ENCODE measurements at places on chromosomes 5 and 9. TPM values are rescaled to one million over a fixed set of nuclear protein-coding genes. Genes with fewer than 3 reads are reported as not detected.

GLRA1 gene
- not detected for total RNA-seq

GNA14 gene
- 0.22 TPM for total RNA-seq

PCDHGC5 gene
- total RNA-seq = 2.6 TPM

TXNDC15 gene
- total RNA-seq = 46.3 TPM

ZBTB34 gene
- total RNA-seq = 24.0 TPM

ADGRV1 gene
- total RNA-seq = 24.6 TPM

ADAMTS2 gene
- total RNA-seq = 10.5 TPM

NKD2 gene
- total RNA-seq = 52.8 TPM

ZBTB6 gene
- 10.2 TPM for total RNA-seq

- DNase-seq = no peak
- H3K4me1 ChIP-seq = peaks cover 3% of the 10 kb centered on the region
- no peak overlapping the region for H3K4me3 ChIP-seq
- H3K27me3 ChIP-seq = no peaks in the 10 kb centered on the region
- H3K27ac ChIP-seq = no peak overlapping the region
These were observed 614.5 kb downstream of the EFNA5 start for GRCh38 chr5:107056278-107056677.

GRCh38 chr9:11340654-11341053, 727.9 kb upstream of the PTPRD start:
- no peak for DNase-seq
- no peak overlapping the region for H3K27ac ChIP-seq
- no peaks in the 10 kb centered on the region for H3K36me3 ChIP-seq

- H3K27ac ChIP-seq = no peak overlapping the region
- H3K4me1 ChIP-seq = peaks cover 14% of the 10 kb centered on the region
- peaks cover 6% of the 10 kb centered on the region for H3K36me3 ChIP-seq
- no peaks in the 10 kb centered on the region for H3K27me3 ChIP-seq
- DNase-seq = no peak
These were observed 2.0 kb downstream of the TMEFF1 start for GRCh38 chr9:100474924-100475276.

GRCh38 chr9:82923092-82923911, 139.6 kb downstream of the RASEF start:
- DNase-seq = no peak
- H3K27ac ChIP-seq = no peak overlapping the region
- no peaks in the 10 kb centered on the region for H3K27me3 ChIP-seq

GRCh38 chr9:5515261-5515650, 4.9 kb downstream of the PDCD1LG2 start:
- H3K27ac ChIP-seq = no peak overlapping the region
- H3K4me3 ChIP-seq = no peak overlapping the region
- no peaks in the 10 kb centered on the region for H3K27me3 ChIP-seq

- no peak overlapping the region for H3K4me3 ChIP-seq
- no peak for DNase-seq
- peaks cover 15% of the 10 kb centered on the region for H3K27me3 ChIP-seq
- peaks cover 3% of the 10 kb centered on the region for H3K4me1 ChIP-seq
These were observed 31.0 kb downstream of the HMHB1 start for GRCh38 chr5:143842920-143843319.

DNA sequence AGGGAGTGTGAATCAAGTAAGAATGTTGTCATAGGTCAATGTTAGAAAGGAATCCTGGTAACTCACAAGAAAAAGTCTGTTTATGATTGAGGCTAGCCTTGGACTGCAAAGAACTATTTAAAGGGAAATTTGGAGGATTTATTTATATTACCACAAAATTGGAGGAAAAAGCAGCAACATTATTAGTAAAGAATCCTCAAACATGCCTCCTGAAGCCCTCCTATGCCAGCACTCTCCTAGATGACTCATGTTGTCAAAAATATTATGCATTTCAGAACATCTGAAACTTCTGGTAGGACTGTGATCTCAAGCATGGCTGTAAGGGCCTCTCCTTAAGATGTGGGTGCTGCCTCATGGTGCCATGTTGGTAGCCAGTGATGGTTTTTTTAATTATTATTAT, 628.5 kb downstream of the CHSY3 start:
- H3K27me3 ChIP-seq = no peaks in the 10 kb centered on the region
- H3K4me3 ChIP-seq = no peak overlapping the region
- no peak overlapping the region for H3K27ac ChIP-seq
- DNase-seq = no peak
- no peaks in the 10 kb centered on the region for H3K36me3 ChIP-seq

DNA sequence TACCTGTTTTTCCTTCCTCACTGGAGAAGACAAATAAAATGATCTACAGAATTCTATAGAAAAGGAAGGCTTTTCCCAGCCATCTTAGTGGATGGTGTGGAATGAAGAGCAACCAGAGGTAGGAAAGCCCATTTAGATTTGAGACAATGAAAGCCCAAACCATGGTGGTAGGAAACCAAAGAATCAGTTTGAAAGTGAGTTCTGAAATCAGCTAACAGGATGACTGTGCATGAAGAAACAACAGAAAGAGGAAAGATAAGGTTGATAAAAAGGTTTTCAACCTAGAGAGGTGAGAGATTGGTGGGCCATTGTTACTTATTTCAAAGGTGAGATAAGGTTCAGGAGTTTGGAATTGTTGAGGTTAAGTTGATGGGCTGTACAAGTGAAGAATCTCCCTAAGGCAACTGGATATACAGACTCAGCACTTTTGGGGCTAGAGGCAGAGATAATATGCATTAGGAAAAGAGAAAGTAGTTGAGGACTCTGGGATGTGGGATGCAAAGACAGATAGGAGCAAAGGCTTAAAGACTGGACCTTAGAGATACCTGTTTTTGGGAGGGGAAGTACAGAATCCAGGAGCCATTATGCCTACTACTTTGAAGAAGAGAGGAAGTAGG, 2.4 kb downstream of the CHMP5 start:
- peaks cover 27% of the 10 kb centered on the region for H3K4me1 ChIP-seq
- H3K27ac ChIP-seq = no peak overlapping the region
- H3K36me3 ChIP-seq = peaks cover 25% of the 10 kb centered on the region
- no peak for DNase-seq
- H3K27me3 ChIP-seq = no peaks in the 10 kb centered on the region

GRCh38 chr5:26014206-26014605, 1024.2 kb downstream of the CDH9 start:
- H3K4me1 ChIP-seq = peaks cover 2% of the 10 kb centered on the region
- peaks cover 2% of the 10 kb centered on the region for H3K27me3 ChIP-seq
- no peaks in the 10 kb centered on the region for H3K36me3 ChIP-seq
- no peak overlapping the region for H3K27ac ChIP-seq
- no peak overlapping the region for H3K4me3 ChIP-seq

DNA sequence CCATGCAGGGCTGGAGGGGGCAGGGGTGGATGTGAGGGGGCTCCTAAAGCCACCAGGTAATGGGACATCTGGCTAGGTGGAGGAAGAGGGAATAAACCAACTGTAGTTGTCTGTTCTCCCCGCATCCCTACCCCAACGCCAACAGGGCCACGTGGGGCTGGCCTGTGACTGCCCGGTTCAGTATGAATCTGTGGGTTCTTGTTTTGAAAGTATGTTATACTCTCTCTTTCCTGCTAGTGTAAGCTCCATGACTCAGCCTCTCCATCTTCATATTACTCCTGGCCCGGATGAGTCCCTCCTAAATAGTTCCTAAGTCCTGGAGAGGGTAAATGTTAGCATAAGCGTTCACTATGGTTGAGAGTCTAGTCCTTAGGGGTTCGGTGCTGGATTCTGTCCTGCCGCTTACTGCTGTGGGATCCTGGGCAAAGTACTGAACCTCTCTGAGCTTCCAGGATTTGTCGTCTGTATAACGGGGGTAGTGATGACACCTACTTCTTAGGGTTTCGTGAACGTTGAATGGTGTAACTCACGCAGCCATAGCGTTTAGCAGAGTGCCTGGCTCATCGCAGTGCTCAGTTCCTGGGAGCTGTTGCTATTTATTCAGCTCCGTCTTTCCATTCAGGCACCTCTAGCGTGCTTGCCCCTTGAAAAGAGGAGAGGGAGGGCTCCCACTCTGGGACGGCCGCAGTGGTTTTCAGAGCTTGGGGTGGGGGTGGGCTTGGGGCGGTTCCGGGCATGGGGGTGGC, 28.8 kb downstream of the LHX2 start:
- H3K4me3 ChIP-seq = peak overlapping the region; percentile 41
- H3K27ac ChIP-seq = no peak overlapping the region
- H3K27me3 ChIP-seq = peaks cover 89% of the 10 kb centered on the region

- no peak for DNase-seq
- peaks cover 26% of the 10 kb centered on the region for H3K36me3 ChIP-seq
- H3K27ac ChIP-seq = no peak overlapping the region
- H3K4me1 ChIP-seq = no peaks in the 10 kb centered on the region
These were observed 53.9 kb downstream of the DROSHA start for GRCh38 chr5:31477971-31478370.

- H3K27ac ChIP-seq = no peak overlapping the region
- no peak for DNase-seq
- H3K27me3 ChIP-seq = no peaks in the 10 kb centered on the region
These were observed 296.7 kb downstream of the ARL15 start for GRCh38 chr5:54013556-54014194.

DNA sequence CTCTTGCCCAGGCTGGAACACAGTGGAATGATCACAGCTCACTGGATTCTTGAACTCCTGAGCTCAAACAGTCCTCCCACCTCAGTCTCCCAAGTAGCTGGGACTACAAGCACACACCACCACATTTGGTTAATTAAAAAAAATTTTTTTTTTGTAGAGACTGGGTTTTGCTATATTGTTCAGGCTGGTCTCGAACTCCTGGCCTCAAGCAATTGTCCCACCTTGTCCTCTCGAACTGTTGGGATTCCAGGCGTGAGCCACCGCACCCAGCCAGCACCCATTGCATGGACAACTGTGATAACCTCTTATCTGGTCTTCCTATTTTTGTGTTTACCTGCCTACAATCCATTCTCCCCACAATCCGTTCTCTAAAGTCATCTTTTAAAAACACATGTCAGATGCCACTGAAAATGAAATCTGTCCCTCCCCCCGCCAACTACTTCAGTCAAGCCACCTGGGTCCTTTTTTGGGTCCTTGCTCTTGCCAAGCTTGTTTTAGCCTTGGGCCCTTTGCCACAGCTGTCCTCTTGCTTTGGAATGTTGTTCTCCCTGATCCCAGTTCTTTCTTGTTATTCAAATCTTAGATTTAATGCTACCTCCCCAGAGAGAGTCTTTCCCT, 250.5 kb downstream of the PIK3R1 start:
- peaks cover 3% of the 10 kb centered on the region for H3K4me1 ChIP-seq
- no peaks in the 10 kb centered on the region for H3K36me3 ChIP-seq
- no peak overlapping the region for H3K27ac ChIP-seq

- no peaks in the 10 kb centered on the region for H3K36me3 ChIP-seq
- H3K4me1 ChIP-seq = peaks cover 28% of the 10 kb centered on the region
- DNase-seq = no peak
These were observed 175.7 kb downstream of the SAXO1 start for GRCh38 chr9:18857334-18857733.
